ENCODE measurements at places on chromosomes 4 and X.

GRCh38 chrX:150094375-150094774 lies 156.1 kb upstream of the EOLA2 start:
- no peak for DNase-seq

- no peak for DNase-seq
These were observed 46.7 kb downstream of the MAOB start for GRCh38 chrX:43835559-43835958.

DNA sequence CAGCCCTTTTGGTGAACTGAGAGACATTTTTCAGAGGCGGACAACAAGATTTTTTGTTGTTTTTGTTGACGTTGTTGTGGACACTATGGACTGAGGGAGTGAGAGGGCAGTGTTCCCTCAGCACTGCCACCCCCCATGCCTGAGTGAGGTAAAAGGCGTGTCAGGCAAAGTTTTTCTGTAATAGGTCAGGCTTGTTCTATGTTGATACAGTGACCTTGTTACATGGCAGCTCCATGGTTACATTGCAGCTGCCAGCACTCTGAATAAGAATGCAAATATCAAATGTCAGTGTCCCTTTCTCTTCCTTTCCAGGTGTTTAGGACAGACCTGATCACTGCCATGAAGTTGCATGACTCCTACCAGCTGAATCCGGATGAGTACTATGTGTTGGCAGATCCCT lies 36.6 kb downstream of the JADE1 start:
- DNase-seq, result no peak

DNA sequence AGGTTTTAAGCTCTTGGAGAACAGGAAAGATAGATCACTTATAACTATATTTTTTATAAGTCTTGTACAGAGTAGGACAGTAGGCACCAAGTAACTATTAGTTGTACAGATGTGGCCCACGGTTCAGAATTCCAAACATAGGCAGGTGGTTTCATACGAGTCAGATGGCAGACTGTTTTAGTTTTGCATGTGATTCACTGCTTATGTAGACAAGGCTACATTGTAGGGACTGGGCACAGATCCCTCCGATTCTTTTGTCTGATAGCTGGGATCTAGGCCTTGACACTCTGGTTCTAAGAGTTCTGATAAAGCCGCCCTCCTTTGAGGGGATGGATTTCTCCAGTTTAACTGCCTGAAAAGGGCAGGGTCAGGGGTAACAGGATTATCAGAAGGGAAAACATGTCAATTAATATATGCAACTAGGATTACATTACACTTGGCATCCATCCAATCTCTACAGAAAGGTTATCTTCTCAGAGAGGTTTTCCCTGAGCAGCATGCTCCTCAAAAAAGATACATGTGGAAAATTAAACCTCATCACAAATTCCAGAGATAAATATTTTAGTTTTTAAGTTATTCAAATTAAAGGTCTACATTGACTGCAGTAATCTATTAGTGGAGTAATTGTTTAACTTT lies 87.8 kb downstream of the SPRY1 start:
- DNase-seq, result no peak

- DNase-seq, result no peak
These were observed 287.7 kb downstream of the BMPR1B start for GRCh38 chr4:95045429-95045828.

GRCh38 chrX:97498093-97498492 lies 614.4 kb downstream of the RPA4 start:
- DNase-seq, result no peak

- DNase-seq, result no peak
These were observed 307.9 kb upstream of the ZFP42 start for GRCh38 chr4:187687697-187688096.

DNA sequence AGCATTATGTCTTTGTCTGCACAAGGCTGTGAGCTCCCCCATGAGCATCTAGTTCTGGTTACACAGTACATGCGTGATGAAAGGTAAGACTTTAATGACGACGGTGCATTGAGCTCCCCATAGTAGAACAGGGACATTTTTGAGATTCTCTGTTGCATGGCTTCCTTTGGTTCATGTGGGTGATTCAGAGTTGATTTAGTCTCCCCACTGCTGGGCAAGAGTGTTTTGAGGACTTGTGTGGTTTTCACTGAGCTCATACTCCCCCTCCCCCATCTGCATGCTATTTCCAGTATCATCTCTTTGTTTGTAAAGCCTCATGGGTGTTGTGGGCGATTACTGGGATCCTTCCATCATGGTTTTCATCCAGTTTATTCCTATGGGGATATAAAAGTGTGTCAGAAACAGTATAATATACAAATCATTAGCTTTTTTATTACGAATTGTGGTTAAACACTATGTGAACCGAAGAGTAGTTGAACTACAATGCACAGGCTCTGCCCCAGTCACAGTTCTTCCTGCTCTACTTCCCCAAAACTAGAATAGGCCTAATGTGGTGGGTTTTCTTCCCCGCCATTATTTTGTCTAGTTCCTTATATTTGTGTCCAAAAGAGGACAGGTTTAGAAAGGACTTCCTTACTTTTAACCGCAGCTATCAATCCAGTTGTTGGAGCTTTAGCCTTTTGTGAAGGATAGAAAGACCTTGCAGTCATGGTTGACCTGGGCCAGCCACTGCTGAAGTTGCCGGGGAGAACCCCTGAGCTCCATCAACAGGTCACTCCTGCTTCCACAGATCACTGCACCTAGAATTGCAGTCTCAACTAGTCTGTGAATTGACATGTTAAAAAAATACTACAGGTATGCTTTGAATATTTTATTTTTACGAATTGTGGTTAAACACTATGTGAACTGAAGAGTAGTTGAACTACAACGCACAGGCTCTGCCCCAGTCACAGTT lies 30.4 kb downstream of the KIT start:
- no peak for DNase-seq

- no peak for DNase-seq
These were observed 240.2 kb upstream of the F9 start for GRCh38 chrX:139290310-139290709.

GRCh38 chr4:125254106-125254505 lies 60.6 kb upstream of the FAT4 start:
- no peak for DNase-seq

DNA sequence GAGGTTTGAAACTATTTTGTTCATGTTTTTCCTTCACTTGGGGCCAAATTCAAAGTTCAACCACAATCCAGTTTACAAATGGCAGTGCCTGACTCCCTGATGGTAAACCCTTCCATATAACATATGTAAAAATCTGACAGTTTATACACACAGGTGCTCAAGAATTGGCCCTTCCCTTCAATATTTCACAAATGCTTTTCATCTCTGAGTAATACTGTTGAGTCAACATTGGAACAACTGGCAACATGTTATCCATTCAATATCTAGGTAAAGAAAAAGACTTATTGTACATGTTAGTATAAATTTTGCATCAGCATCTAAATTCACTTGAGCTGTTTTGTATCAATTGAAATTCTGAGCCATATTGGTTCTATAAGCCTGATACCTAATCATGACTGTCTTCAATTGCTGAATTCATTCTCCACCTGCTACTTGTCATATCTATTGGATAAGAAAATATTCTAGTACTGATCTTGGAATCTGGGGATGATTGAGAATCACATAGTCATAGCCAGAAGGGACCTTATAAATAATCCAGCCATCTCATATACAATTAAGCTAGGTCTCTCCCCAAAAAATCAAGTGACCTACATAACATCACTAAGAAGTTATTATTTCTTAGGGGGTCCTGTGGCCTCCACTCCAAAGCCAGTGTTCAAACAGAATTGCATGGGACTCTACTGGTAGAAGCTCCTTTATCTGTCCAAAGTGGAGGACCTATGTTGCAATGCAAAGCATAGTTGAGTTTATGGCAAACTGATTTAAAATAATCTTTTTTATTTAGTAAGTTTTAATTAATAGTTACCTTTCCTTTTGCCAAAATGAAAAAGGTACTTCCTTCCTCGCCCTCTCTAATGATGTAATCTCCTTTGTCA lies 61.9 kb downstream of the PRKG2 start:
- no peak for DNase-seq

- no peak for DNase-seq
These were observed 33.1 kb downstream of the TET2 start for GRCh38 chr4:105179539-105180401.

DNA sequence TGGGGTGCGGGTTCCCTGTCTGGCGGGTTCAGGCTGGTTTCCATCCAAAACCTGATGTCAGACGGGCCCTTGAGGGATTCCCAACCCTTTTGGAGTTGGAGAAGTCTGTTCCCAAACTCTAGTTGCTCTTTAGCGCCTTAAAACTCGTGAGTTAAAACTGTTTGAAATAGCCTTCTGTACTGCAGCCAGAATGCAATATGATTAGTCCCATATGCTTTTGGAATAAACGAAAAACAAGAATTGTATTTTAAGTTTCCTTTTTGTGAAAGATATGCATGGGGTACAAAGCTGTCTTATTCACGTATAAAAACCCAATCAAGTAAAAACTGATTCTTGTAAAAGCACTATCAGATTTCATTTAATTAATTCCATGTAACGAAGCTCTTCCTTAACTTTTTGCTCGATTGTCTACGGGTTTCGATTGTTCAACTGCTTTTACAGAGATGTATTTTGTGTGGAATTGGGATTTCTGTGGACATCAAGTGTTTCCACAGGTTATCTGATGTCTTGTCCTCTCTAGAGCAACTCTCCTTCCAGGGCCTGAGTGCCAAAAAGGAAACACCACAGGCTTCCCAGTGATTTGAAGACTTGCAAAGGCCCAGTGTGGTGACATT lies 49.5 kb downstream of the CLDN34 start:
- DNase-seq, result no peak

- no peak for DNase-seq
These were observed 129.4 kb upstream of the ARSJ start for GRCh38 chr4:114108869-114109268.

DNA sequence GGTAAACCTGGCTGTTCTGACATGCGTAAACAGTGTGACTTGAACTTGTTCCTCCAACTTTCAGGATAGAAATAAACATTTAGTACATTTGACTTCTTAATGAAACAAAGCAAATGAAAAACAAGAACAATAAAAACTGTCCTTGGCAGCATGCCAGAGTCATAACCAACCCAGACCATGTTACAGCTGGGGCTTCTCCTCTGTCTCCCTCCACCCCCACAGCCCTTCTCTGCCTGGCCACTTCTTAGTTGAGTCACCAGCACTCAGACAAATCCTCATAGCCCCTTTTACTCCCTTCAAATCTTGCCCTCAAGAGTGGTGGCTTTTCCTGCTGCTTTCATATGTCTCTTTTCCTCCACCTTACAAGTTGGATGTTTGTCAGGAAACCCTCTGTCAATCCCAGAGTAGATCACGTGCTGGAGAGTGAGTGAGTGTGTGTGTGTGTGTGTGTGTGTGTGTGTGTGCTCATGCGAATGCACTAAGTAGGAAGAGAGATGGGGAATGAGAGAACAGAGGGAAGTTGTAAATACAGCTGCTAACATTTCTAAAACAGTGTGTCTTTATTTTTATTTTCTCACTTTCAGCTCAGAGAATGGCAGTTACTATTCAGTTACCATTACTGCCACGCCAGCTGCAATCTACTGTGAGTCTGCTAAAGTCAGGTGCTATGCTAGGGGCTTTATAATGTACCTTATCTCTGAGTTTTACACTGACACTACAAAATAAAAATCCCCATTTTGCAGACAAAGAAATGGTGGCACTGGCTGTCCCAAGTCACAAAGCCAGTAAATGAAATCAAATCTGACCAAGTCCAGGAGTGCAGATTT lies 15.0 kb downstream of the SCARB2 start:
- DNase-seq, result no peak

DNA sequence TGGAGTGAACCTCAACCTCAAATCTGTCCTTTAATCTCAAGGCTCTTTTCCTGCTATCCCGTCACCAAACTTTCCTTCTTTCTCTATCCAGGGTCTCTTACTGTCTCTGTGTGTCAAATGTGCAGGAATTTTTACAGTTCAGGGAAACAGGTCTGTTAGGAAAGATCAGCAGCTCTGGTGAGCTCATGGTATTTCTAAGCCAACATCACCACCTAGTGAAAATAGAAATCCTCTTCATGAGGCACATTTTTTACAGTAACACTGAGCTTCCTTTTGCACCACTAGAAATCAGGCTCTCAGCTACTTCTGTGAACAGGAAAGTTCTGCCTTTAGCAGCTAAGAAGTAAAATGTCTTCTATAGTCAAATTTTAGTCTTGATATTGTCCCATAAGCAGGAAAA lies 39.6 kb downstream of the NUDT11 start:
- DNase-seq, result no peak

- no peak for DNase-seq
These were observed 13.1 kb upstream of the SLC9B1 start for GRCh38 chr4:103032574-103032973.

DNA sequence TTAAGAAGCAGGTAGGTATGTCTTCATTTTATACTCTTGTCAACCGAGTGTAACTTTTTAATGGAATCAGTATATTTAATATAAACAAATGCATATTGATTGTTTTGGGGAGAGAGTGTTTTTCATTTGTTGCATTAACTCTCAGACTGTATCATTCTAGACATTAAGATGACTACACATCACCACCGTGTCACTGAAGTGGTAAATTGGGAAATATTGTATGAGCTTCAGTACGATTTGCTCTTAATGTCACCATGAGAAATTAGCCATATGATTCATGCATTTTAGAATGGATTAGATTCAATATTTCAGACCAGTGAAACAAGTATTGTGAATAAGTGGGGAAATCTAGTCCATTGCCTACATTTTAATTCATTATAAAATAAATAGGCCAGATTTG lies 9.7 kb upstream of the MFAP3L start:
- no peak for DNase-seq

GRCh38 chr4:141126769-141127168 lies 6.5 kb downstream of the RNF150 start:
- DNase-seq, result no peak

- DNase-seq, result no peak
These were observed 1297.7 kb downstream of the C4orf33 start for GRCh38 chr4:130393642-130394041.

- no peak for DNase-seq
These were observed 22.3 kb upstream of the CLOCK start for GRCh38 chr4:55568905-55569504.

DNA sequence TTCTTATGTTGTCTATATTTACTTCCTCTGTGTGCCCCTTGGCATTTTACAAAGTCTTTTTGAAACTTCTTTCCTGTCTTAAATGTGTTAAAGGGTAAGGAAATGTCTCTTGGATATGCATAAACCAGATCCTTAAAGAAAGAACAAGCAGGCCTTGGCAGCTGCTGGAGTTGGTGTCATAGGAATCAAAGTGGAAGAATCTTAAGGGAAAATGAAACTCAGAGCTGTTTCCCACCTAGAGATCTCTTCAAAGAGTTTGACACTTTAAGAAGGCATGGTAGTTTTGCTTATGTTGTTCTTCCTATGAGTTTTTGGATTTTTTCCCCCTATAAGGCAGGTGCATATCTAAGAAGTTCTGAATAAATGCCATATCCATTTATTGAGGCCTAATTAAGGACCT lies 37.0 kb upstream of the CWH43 start:
- DNase-seq, result no peak
